T-cell (primary cell): ENCODE measurements at places on chromosomes 6 and 20. TPM values are rescaled to one million over a fixed set of nuclear protein-coding genes. Genes with fewer than 3 reads are reported as not detected.

DNA sequence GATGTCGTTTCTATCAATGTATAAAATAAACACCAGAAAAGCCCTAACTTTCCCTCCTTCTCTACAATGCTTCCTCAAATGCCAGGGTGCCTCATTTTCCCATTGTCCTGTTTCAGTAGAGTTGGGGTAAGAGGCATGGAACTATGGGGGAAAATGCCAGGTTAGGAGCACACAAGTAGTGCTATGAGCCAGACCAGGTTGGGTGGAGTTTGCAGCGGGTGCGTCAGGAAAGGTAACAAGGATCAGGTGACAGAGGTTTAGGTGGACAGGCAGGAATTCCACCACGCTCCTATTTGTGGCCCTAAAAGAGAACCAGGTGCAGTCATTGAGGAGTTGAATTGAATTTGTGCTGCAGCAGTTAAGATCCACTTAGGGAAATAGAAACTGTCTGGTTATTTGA, 36.5 kb downstream of the SYTL3 start:
- DNase-seq: no peak

Gene SLC22A1
- total RNA-seq: 2.3 TPM

GRCh38 chr6:150435832-150436231, 67.0 kb downstream of the IYD start:
- DNase-seq: no peak

DNA sequence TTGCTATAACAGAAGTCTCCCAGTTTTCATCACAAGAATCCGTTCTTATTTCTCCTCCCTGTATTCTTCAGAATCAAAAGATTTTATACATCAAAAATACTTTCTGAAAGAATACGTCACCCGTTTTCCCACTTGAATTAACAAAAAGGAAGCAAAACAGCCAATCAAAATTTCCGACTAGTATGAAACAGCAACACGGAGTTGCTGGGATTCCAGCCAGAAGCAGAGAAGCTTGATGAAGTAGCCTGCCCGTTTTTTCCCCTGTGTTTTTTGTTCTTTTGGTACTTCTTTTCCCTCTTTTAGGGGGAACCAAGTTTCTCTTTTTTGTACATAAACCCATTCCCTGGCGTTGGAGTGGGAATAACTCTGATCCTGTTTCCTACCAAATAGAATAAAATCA, 14.6 kb downstream of the TXLNB start:
- DNase-seq: no peak

GRCh38 chr6:166633732-166634535, 6.9 kb upstream of the RPS6KA2 start:
- no peak for DNase-seq

DNA sequence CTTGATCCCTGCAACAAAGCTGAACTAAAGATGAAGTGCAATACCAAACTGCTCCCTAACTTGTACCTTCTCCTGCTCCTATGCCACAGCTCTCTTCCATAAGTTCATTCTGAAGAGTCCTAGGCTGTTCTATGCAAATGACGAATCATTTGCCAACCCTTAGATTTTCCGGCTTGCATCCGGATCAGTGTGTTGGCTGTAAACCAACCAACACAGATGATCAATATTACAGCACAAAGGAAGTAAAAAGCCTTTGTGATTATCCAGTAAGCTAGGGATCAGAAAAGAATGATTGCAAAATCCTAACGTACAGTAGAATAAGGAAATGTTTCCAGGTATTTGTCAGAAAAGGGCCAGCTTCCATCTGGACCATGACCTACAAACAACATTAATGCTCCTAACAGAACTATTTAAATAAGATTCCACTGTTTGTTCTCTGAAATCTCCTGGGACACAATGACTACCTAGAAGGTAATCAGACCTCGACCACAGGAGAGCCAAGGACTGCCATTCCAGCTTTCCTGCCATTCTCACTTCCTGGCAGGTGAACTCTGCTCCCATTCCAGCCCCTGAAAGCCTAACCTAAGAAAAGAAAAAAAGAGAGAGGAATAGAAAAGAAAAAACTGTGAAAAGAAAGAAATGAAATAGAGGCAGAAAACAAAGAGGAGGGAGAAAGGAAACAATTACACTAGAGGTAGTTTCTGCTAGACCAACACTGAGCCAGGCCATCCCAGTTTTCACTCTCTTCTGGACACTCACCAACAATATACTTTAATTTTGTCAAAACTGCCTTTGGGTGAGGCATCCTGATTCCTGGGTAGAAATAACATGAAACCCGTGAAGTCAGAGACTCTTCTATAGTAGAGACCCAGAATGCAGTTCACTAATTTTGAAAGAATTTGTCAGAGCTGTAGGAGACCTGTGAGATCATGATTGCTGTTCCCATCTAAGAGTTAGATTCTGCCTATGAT, 19.7 kb downstream of the GMDS start:
- DNase-seq: no peak

GRCh38 chr20:42392442-42392841, 774.3 kb upstream of the CHD6 start:
- no peak for DNase-seq

Gene LAMA5
- total RNA-seq: 3.0 TPM

- DNase-seq: no peak
These were observed 172.7 kb upstream of the MARCKS start for GRCh38 chr6:113684382-113684901.

DNA sequence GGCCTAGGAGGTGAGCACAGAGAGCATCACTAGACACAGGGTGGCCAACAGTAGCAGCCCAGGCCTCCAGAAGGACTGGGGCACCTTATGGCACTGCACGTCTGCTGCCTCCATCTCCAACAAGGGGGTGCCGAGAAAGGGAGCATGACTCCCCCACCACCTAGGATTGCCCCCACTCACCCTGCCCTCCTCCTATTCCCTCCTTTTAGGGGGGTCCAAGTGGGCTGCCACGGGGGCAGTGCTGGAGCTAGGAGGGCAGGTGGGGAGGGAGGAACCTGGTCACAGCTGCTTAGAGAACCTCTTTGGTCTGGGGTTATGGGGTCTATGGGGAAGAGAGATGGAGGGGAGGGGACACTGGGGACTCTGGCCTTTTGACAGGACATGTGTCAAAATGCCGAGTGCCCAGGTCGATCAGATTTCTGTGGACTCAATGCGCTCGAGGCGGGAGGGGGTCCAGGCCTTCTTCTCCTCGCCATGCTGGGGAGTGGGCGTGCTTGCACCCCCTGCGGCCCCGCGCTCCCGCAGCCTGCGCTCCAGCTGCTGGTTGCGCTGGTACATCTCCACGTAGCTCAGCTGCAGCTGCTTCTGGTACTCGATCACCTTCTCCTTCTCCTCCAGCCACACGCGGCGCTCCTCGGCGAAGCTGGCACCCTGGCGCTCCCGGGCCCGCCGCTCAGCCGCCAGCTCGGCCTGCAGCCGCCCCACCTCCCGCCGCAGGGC, 4.5 kb upstream of the FASTKD5 start:
- DNase-seq: no peak

DNA sequence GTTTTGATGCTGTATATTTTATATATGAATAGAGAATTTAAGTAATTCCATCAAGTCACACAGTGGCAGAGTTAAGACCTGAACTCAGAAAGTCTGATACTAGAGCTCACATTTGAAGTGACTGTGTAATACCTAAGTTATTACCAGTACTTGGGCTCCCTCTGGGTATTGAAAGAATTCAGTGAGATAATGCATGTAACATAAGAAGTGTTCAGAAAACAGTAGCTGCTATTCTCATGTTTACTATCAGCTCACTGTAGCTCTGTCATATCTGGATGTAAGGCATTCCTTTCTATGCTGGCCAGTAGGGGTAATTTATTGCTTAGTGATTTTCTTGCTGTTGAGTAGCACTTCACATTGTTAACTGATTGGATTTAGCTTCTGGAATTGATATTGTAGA, 44.6 kb downstream of the NKX2-4 start:
- DNase-seq: no peak
